Activated naive CD8-positive, alpha-beta T cell treated with anti-CD3 and anti-CD28 coated beads, Interleukin-2, amount 10 ng/mL, durations not matched to agents 7 days and 5 days (primary cell): ENCODE measurements at places on chromosomes 3 and 15. TPM values are rescaled to one million over a fixed set of nuclear protein-coding genes. Genes with fewer than 3 reads are reported as not detected.

- H3K4me1 ChIP-seq = peaks cover 51% of the 10 kb centered on the region
- H3K27ac ChIP-seq = peak overlapping the region; percentile 68
- H3K36me3 ChIP-seq = peaks cover 28% of the 10 kb centered on the region
- peak; percentile 43 for DNase-seq
These were observed 60.5 kb downstream of the KLF13 start for GRCh38 chr15:31387092-31387478.

- peak overlapping the region; percentile 85 for H3K4me3 ChIP-seq
- peaks cover 33% of the 10 kb centered on the region for H3K4me1 ChIP-seq
- no peak for DNase-seq
These were observed 25.9 kb downstream of the SHISA5 start for GRCh38 chr3:48477959-48478520.

HESX1 gene
- total RNA-seq = 0.50 TPM

DNA sequence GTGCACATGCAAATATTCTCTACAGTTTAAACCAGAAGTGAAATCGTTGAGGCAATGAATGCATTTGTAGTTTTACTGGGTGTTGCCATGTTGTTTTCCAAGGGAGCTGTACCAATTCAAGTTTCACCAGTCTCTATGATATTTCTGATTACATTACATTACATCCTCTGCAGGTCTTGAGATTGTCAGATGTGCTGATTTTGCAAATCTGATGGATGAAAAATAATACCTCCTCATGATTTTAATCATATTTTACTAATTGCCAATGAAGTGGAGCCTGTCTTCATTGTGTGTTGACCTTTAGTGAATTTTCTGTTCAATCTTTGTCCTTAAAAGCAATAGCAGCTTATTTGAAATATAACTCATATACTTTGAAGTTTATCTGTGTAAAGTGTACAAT, 282.4 kb downstream of the NR2F2 start:
- H3K4me3 ChIP-seq = no peak overlapping the region
- H3K4me1 ChIP-seq = no peaks in the 10 kb centered on the region
- H3K36me3 ChIP-seq = no peaks in the 10 kb centered on the region

DNA sequence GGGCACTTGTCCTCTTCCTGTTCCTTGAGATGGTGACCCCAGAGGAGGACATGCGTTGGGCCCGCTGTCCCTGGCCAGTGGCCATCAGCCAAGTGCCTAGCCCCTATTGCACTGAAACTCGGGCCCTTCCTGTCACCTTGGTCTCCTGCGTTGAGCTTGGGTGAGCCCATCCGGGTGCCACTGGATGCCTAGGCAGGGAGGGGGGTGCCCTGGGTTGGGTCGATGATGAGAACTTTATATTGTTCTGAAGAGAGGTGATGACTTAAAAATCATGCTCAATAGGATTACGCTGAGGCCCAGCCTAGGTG, 221.8 kb downstream of the SNRPN start:
- H3K4me1 ChIP-seq = no peaks in the 10 kb centered on the region
- H3K27me3 ChIP-seq = no peaks in the 10 kb centered on the region
- H3K36me3 ChIP-seq = no peaks in the 10 kb centered on the region
- H3K27ac ChIP-seq = no peak overlapping the region

DNA sequence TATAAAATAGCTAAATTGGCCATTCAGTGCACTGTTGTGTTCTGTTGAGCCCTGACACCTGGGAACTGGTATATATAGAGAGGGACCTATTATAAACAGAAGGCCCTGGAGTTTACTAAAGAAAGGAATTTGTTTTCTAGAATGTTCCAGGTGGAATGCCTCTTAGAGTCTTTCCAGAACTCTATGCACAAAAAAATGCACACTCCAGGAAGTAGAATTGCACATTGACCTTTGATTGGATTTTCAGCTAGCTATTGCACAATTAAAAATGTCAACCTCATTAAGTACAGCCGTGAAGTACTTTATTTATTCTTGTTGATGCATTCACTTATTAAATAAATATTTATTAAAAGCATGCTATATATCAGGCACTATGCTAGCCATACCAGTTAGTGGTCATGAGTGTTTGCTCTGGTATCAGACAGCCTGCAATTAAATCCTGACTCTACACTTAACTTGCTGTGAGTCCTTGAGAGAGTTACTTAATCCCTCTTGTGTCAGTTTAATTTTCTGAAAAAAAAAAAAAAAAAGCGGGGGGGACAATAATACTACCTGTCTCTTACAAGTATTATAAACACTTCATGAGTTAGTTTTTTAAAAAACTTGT, 40.8 kb downstream of the NDUFB4 start:
- no peak overlapping the region for H3K4me3 ChIP-seq
- no peak for DNase-seq
- H3K4me1 ChIP-seq = peaks cover 8% of the 10 kb centered on the region
- peaks cover 2% of the 10 kb centered on the region for H3K36me3 ChIP-seq

GRCh38 chr3:149519912-149520311, 45.4 kb downstream of the TM4SF4 start:
- DNase-seq = no peak
- no peaks in the 10 kb centered on the region for H3K36me3 ChIP-seq
- H3K27ac ChIP-seq = no peak overlapping the region
- H3K4me1 ChIP-seq = no peaks in the 10 kb centered on the region

DNA sequence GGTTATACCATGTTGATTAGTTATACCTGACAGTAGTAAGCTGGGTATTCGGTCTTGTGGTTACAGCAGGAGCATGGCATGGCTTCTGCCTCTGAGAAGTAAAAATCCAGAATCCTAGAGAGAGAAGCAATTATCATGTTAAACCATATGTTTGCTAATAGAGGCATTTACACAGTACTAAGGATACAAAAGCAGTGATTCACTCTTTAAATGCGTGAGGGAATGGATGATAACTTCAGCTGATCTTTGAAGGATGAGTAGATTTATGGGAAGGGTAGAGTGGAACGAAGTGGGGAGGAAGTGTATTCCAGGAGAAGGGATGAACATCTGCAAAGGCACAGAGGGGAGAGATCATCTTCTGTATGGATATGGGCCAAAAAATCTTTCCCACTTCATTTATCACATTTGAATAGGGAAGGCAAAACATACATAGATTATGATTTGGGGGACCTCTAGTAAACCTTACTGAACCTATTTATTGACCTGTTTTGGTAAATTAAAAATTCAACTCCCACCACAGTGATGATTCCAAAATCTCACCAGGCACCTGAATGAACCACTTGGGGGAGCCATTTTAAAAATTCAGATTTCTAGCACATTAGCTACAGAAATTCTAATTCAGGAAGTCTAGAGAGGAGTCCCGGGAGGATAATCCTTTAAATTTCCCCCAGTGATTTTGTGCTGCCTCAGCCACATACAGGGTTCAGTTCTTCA, 35.1 kb downstream of the IGSF10 start:
- no peak overlapping the region for H3K27ac ChIP-seq
- no peak for DNase-seq
- H3K27me3 ChIP-seq = no peaks in the 10 kb centered on the region

DNA sequence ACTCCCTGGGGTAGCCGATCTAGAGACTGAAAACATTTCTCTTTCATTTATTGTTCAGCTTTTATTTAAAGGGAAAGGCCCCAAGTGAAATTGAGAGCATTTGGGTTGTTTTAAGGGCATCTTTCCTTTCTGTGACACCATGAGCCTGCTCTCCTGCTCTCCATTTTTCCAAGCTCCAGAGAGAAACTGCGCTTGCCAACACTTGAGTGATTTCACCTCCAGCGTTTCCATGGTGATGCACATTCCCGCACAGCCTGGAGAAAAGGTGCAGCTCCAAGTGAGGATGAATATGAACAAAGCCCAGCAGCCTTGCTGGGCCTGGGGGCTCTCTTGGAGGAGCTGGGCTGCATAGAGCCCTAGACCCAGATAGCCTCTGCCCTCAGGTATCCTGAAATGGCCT, 159.2 kb upstream of the PPP2R3A start:
- no peak overlapping the region for H3K27ac ChIP-seq
- no peaks in the 10 kb centered on the region for H3K36me3 ChIP-seq
- no peak overlapping the region for H3K4me3 ChIP-seq

- H3K4me3 ChIP-seq = peak overlapping the region; percentile 4
- H3K4me1 ChIP-seq = peaks cover 9% of the 10 kb centered on the region
- no peaks in the 10 kb centered on the region for H3K36me3 ChIP-seq
- no peak overlapping the region for H3K27ac ChIP-seq
- no peak for DNase-seq
- H3K27me3 ChIP-seq = no peaks in the 10 kb centered on the region
These were observed 324.7 kb downstream of the SHQ1 start for GRCh38 chr3:72523429-72524151.

DNA sequence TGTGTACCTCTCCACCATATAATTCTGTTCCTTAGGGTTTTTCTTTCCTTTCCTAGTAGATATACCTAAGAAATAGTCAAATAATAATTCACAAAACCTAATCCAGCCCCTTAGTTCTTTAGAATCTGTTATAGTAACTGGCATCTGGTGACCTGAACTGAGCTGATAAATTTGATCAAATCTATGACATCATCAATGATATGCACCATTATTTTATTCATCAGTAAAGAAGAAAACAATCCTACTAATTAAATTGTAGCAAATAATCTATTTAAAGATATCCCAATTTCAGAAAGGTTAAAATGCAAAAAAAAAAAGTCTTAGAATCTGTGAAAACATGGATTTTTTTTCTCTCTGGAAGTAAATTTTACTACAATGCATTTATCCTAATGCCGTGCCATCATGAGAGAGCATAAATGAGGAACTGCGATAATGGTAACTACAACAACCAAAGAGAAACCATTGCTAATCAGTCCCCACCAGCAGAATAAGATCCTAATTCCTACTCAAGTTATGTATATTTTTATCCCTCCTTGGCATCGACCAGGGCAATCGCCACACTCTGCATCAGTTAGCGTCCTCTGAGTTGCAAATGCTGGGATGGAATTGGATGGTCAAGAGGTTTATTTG, 6.6 kb upstream of the MNS1 start:
- no peak for DNase-seq
- peaks cover 9% of the 10 kb centered on the region for H3K4me1 ChIP-seq
- no peaks in the 10 kb centered on the region for H3K36me3 ChIP-seq
- H3K27ac ChIP-seq = no peak overlapping the region
- peaks cover 12% of the 10 kb centered on the region for H3K27me3 ChIP-seq
- no peak overlapping the region for H3K4me3 ChIP-seq

CHRNA5 gene
- total RNA-seq = 1.2 TPM

- no peaks in the 10 kb centered on the region for H3K4me1 ChIP-seq
- H3K27ac ChIP-seq = no peak overlapping the region
- H3K4me3 ChIP-seq = no peak overlapping the region
These were observed 82.6 kb upstream of the CNTN6 start for GRCh38 chr3:1010228-1010627.

DNA sequence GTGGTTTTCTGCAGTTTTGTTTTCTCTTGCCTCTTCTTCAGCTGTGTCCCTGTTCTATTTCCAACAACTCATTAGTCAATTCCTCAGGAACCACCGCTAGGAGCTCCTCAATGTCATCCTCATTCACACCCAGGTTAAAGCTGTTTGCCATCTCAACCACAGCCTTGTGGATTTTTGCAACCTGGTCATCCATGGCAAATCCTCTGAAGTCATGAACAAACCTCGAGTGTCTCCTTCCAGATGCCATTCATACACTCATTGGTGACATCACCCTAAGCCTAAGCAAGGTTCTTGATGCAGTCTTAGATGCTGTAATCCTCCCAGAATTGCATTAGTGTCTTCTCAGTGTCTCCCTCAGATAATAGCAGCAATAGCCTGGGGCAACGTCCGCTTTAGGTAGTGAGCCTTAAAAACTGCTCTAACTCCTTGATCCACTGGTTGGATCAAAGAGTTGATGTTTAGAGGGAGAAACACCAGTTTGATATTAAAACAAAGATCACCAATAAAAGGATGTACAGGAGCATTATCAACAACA, 31.5 kb upstream of the ZNF502 start:
- peaks cover 31% of the 10 kb centered on the region for H3K36me3 ChIP-seq
- peaks cover 7% of the 10 kb centered on the region for H3K4me1 ChIP-seq
- no peak overlapping the region for H3K4me3 ChIP-seq
- peaks cover 2% of the 10 kb centered on the region for H3K27me3 ChIP-seq
- no peak overlapping the region for H3K27ac ChIP-seq

GRCh38 chr3:22399566-22399965, 648.6 kb upstream of the ZNF385D start:
- DNase-seq = no peak
- no peak overlapping the region for H3K27ac ChIP-seq
- H3K4me1 ChIP-seq = no peaks in the 10 kb centered on the region
- H3K36me3 ChIP-seq = no peaks in the 10 kb centered on the region
- H3K27me3 ChIP-seq = no peaks in the 10 kb centered on the region
- no peak overlapping the region for H3K4me3 ChIP-seq

SPATA12 gene
- total RNA-seq = not detected

NR2F2 gene
- total RNA-seq = not detected

AP3B2 gene
- 0.17 TPM for total RNA-seq

DNA sequence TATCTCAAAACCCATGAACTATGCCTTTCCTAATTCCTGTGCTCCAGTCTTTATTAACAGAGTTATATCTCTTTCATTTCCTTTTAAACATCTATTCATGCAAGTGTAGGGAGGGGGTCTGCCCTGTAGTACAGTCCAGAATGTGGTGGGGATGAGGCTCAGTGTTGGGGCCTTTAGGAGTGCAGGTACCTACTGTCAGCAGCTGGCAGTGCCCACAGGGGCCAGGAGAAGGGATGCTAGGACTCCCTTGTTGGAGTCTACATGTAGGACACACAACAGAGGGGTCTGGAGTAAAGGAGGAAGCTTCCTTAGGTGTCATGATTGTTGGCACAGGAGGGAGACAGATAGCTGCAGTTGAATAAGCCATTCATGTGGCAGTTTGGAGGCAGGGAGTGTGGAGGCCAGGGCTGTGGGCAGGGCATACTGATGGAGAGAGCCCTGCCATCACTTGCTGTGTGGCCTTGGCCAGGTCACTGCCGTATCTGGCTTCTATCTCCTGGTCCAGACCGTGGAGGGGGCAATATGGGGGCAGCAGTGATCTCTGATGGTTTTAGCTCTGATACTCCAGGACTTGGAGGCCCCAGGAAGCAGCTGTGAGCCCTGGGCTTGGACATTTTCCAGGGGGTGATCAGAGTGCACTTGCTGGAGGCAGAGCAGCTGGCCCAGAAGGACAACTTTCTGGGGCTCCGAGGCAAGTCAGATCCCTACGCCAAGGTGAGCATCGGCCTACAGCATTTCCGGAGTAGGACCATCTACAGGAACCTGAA, 29.5 kb downstream of the ESYT3 start:
- no peak overlapping the region for H3K27ac ChIP-seq
- no peak for DNase-seq
- H3K36me3 ChIP-seq = no peaks in the 10 kb centered on the region
- H3K27me3 ChIP-seq = peaks cover 3% of the 10 kb centered on the region
- H3K4me1 ChIP-seq = no peaks in the 10 kb centered on the region
- H3K4me3 ChIP-seq = no peak overlapping the region

- no peak overlapping the region for H3K4me3 ChIP-seq
- H3K27me3 ChIP-seq = peaks cover 15% of the 10 kb centered on the region
- DNase-seq = peak; percentile 77
- no peak overlapping the region for H3K27ac ChIP-seq
These were observed 22.1 kb downstream of the ACKR2 start for GRCh38 chr3:42831321-42831713.

- no peaks in the 10 kb centered on the region for H3K27me3 ChIP-seq
- H3K4me3 ChIP-seq = no peak overlapping the region
- no peak overlapping the region for H3K27ac ChIP-seq
- DNase-seq = no peak
- no peaks in the 10 kb centered on the region for H3K4me1 ChIP-seq
These were observed 273.0 kb upstream of the LRTM1 start for GRCh38 chr3:55200906-55201305.

PRTG gene
- total RNA-seq = not detected

GPR27 gene
- 0.17 TPM for total RNA-seq

GRCh38 chr15:41934843-41935242, 37.5 kb downstream of the EHD4 start:
- peak overlapping the region; percentile 70 for H3K4me3 ChIP-seq
- H3K4me1 ChIP-seq = peaks cover 35% of the 10 kb centered on the region
- peak overlapping the region; percentile 99 for H3K27ac ChIP-seq

GRCh38 chr3:137332297-137332696, 374.5 kb downstream of the IL20RB start:
- no peaks in the 10 kb centered on the region for H3K36me3 ChIP-seq
- no peak overlapping the region for H3K27ac ChIP-seq
- H3K4me3 ChIP-seq = no peak overlapping the region
- no peak for DNase-seq
- H3K4me1 ChIP-seq = no peaks in the 10 kb centered on the region
- H3K27me3 ChIP-seq = no peaks in the 10 kb centered on the region
